Epithelial cell of proximal tubule (primary cell): ENCODE measurements at places on chromosomes 12 and 14. TPM values are rescaled to one million over a fixed set of nuclear protein-coding genes. Genes with fewer than 3 reads are reported as not detected.

The TAS2R9 gene
- not detected in 2 replicates for total RNA-seq

The TDG gene
- 18.9 and 29.4 TPM in 2 replicates for total RNA-seq

The CCDC197 gene
- not detected in 2 replicates for total RNA-seq

The GLIPR1L1 gene
- not detected in 2 replicates for total RNA-seq

The ZNF410 gene
- total RNA-seq = 43.8 and 52.9 TPM in 2 replicates

The OVCH1 gene
- not detected in 2 replicates for total RNA-seq

The TAS2R8 gene
- not detected in 2 replicates for total RNA-seq

The FERMT2 gene
- 58.5 and 60.1 TPM in 2 replicates for total RNA-seq

The BMP4 gene
- total RNA-seq = 1.8 and 9.3 TPM in 2 replicates

The PTPRO gene
- 0.29 and 1.3 TPM in 2 replicates for total RNA-seq

The ADAM21 gene
- total RNA-seq = 0.22 TPM in 1 of 2 replicates, not detected in the other

The PMCH gene
- not detected in 2 replicates for total RNA-seq

The CMKLR1 gene
- total RNA-seq = 0.12 TPM in 1 of 2 replicates, not detected in the other

The SRSF9 gene
- 128 and 142 TPM in 2 replicates for total RNA-seq

The KIF26A gene
- total RNA-seq = 0.46 and 0.87 TPM in 2 replicates

The TCTN1 gene
- total RNA-seq = 11.4 and 15.3 TPM in 2 replicates

The GPR162 gene
- 1.0 and 1.2 TPM in 2 replicates for total RNA-seq

The STXBP6 gene
- total RNA-seq = 0.07 and 0.63 TPM in 2 replicates

The MDP1 gene
- 15.6 and 26.1 TPM in 2 replicates for total RNA-seq

The COCH gene
- 18.8 and 20.9 TPM in 2 replicates for total RNA-seq

The CD163L1 gene
- total RNA-seq = 0.12 and 1.7 TPM in 2 replicates

The CEP170B gene
- 28.9 and 30.9 TPM in 2 replicates for total RNA-seq

The HSPA2 gene
- total RNA-seq = 23.9 and 25.6 TPM in 2 replicates

The SYT1 gene
- total RNA-seq = 1.2 and 2.0 TPM in 2 replicates

The PLEK2 gene
- 35.5 and 71.3 TPM in 2 replicates for total RNA-seq

The MSI1 gene
- 5.4 and 25.8 TPM in 2 replicates for total RNA-seq

The TAS2R50 gene
- total RNA-seq = not detected in 2 replicates

The EXOC3L4 gene
- 0.17 TPM in 1 of 2 replicates, not detected in the other for total RNA-seq
